ENCODE measurements at places on chromosomes 3 and 15. TPM values are rescaled to one million over a fixed set of nuclear protein-coding genes. Genes with fewer than 3 reads are reported as not detected.

Gene MESP1
- under 0.01 TPM for total RNA-seq

Gene VGLL3
- total RNA-seq, result 242 TPM

Gene C3orf62
- total RNA-seq, result 1.8 TPM

Gene CTXN2
- not detected for total RNA-seq

Gene MOBP
- not detected for total RNA-seq

Gene MITF
- 11.6 TPM for total RNA-seq

Gene PLS1
- total RNA-seq, result 1.1 TPM

Gene SLC24A1
- 11.8 TPM for total RNA-seq

Gene GATA2
- total RNA-seq, result 0.88 TPM

Gene SLC9C1
- not detected for total RNA-seq

Gene USP3
- total RNA-seq, result 60.7 TPM

Gene RTP2
- not detected for total RNA-seq

Gene PP2D1
- not detected for total RNA-seq

Gene RTP4
- 2.7 TPM for total RNA-seq

Gene KLHL6
- total RNA-seq, result under 0.01 TPM

Gene ZSCAN2
- 14.7 TPM for total RNA-seq

Gene OR5K2
- total RNA-seq, result not detected

Gene GOLGA6L26
- not detected for total RNA-seq
